Thyroid gland (tissue), 4 donors: ENCODE measurements at places on chromosomes 3 and 15.

GRCh38 chr3:185282696-185283373 lies 29.0 kb upstream of the EHHADH start:
- DNase-seq = peak; percentile 98

DNA sequence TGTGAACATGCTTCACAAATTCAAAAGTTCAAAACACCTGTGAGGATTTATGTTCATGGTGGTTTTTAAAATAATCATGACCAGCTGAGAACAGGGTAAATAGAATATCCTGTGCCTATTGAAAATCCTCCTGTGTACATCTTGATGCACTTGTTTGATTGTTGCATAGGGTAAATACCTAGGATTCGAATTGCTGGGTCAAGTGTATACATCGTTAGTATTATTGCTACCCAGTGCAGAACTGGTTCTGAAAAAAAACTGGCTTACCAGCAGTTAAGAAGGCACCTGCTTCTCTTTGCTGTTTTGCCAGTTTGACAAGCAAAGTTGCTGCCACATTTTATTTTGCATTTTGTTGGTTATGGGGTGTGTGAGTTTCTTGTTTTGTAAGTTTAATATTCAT lies 272.6 kb downstream of the CLSTN2 start:
- no peak for DNase-seq

DNA sequence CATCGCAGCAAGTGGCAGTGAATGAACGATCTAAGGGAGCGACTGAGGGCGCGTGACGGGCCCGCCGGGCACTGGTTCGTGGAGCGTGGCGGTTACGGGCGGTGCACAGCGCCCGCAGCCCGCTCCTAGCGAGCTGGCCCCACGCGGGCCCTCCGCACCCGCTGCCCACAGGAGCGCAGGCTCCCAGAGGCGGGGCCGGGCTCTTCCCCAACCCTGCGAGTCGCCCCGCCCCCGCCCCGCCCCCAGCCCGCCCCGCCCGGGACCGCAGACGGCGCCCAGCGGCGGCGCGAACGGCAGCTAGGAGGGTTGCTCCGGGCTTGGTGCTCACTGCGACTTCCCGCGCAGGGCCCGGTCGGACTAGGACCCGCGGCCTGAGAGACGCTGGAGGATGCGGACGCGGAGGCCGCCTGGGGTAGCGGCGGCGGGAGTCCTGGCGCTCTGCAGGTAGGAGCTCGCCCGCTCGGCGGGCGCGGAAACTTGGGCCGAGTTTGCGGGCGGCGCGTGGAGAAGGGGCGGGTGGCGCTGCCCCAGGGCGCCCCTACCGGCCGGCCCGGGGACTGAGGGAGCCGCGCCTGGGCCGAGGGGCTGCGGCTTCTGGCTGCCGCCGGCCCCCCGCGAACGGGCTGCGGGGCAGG lies at the start of gene C15orf39:
C15orf39 (plus strand) TSS at position 267 of the 635 bp plus-strand sequence. CDS start 4,167 bp downstream, outside the sequence.
- DNase-seq = peak; percentile 74

- DNase-seq = no peak
Measured at GRCh38 chr3:20511863-20512505, 326.0 kb upstream of the SGO1 start.

DNA sequence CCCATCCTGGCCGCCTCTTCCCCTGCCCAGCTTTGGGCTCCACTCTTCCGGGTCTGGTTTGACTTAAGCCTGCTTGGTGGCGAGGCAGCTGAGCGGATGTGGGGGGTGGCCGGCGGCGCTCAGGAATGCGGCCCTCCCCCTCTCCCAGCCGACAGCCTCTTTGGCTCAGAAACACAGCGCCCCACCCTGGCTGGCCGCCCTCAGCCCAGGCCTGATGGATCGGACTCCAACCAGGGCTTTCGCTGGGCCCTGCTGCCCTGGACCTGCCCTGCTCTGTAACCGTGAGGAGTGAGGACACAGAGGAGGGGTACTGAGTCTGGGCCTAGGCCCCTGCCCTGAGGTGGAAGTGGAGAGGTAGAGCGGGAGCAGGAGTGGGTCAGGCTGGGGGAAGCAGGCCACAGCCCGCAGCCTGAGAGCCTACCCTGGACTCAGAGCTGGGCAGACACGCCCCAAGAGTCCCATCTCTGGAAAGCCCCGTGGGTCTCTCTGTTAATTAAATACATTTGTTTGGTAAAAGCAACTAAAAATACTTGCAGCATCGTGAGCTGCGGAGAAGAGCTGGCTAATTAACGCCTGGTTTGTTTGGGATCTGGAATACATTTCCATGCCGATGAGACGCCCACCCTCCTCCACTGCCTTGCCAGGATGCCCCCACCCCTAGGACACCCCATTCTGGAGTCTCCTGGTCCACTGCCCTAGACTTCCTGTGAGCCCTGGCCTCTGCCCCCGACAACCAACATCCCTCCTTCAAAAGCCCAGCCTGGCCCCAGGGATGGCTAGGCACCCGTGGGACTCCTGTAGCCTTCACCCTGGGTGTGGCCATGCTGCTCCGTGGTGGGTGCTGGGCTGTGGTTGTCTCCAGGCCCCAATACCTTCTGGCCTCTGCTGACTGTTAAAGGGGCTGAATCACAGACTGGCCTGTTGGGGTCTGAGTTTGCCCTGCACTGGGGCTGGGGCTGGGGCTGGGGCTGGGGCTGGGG lies 19.6 kb downstream of the PLXNA1 start:
- peak; percentile 93 for DNase-seq

- no peak for DNase-seq
Measured at GRCh38 chr3:6928064-6928463, 67.1 kb downstream of the GRM7 start.

DNA sequence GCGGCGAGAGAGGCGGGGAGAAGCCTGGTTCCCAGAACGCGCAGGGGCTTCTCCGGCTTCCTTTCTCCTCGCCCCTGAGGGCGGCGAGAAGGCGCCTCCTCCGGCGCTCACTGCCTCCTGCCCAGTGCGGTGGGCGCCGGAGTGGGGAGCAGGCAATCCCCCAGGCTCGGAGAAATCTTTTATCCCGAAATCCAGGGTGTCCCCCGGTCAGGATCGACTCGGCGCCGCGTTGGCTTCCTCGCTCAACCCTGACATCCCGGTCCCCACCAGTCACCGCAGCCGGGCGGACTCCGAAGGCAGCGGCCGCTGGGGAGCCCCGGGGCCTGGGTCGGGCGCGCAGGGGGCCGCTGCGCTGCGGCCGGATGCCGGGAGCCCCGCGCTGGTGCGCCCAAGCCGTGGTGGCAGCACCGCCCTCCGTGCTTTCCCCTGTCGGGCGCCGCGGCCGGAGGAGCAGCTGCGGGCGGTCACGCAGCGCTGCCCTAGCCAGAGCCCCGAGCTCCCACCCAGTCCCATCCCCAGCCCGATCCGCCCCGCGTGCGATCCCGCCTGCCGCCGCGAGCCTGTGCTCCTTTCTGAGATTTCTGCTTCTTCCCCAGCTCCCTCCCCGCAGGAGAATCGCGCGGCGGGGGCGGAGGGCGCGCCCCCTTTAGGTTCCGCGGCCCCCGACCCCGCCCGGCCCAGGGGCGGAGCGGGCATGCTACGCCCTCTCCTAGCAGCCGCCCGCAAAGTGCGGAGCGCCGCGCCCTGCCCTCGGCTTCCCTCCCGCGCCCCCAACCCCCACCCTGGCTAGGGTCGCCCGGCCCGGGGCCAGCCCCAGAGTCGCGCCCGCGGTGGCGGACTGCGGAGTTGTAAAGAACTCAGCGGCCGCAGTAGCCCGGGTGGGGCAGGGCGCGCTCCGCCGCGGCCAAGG lies 683 bp upstream of the CACNA2D3 start:
- DNase-seq = peak; percentile 22

GRCh38 chr3:102727340-102727739 lies 292.5 kb downstream of the ZPLD1 start:
- no peak for DNase-seq

DNA sequence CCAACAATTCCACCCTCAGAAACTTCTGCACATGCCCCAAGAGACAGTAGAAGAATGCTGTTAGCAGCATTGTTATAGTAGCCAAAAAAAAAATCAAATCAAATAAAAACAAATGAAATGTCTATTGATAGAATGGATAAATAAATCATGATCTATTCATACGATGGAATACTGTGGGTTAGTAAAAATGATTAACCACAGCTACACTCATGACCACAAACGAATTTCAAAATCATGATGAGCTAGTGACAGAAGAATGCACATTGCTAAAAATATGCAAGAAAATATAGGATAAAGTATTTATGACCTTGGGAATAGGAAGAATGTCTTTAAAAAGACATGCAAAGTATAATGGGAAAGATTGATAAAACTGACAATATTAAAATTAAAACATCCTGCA lies 57.5 kb upstream of the ACAN start:
- DNase-seq = no peak

DNA sequence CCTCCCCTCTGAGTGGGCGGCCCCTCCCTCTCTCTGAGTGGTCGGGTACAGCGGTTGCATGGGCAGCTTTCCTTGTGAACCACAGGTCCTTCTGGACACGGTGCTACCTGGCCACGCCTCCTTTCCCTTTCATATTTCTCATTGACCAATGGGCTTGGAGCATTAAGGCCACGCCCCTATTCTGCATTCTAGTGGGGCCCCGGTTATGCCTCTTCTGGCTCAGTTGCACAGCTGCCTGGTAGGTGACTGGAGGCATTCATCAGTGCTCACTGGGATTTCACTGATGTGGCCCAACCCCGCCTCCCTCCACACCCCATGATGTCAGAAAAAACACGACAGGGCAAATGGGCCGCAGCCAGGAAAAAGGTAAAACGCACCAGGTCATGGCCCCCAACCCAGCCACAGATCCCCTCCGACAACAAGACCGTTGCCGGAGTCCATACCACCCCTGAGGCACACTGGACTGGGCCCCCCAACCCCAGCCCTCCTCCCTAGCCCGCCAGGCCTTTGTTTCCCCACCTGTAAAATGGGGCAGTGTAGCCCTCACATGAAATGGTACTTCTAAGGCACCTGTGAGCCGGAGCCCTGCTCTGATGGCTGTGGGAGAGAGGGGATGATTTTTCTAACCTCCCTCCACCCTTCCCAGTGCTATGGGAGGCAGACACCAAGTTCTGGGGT lies 26.3 kb downstream of the NGRN start:
- no peak for DNase-seq

DNA sequence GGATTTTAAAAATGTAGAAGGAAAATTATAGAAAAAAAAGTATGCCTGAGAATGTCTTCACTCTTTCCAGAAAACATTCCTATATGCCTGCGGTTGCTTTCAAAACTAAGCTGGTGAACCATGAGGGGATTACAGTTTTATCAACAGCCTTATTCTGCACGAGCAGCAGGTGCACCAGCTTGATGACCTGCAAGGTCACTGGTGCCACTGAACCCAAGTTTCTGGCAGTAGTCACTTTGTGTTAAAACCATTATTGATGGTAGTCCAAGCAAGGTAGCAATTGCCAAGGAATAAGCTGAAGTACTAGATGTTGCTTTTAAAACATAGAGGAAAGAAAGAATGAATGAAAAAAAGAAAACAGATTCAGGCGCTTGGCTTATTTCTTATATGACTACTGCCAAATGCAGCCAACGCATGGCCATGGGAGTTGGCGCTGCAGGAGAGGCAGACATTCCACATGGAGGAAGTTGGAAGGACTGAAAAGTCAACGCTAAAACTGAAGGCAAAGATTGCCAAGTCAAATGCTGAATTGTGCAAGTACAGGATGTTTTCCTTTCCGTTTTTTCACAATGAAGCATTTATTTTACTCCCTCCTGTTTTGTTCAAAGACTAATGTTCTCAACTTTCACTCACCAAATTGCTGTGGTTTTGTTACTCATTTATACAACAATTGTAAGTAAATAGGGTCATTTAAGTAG lies 601.4 kb downstream of the CADM2 start:
- no peak for DNase-seq

GRCh38 chr15:27648359-27648758 lies 450.8 kb downstream of the OCA2 start:
- DNase-seq = no peak

DNA sequence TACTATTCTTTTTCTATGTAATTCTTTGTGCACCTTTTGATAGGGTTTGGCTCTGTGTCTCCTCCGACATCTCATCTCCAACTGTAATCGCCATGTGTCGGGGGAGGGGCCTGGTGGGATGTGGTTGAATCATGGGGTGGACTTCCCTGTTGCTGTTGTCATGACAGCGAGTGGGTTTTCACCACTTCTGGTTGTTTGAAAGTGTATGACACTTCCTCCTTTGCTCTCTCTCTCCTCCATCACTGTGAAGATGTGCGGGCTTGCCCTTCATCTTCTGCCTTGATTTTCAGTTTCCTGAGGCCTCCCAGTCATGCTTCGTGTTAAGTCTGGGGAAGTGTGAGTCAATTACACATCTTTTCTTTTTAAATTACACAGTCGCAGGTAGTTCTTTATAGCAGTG lies 225.8 kb upstream of the DPPA4 start:
- DNase-seq = no peak

DNA sequence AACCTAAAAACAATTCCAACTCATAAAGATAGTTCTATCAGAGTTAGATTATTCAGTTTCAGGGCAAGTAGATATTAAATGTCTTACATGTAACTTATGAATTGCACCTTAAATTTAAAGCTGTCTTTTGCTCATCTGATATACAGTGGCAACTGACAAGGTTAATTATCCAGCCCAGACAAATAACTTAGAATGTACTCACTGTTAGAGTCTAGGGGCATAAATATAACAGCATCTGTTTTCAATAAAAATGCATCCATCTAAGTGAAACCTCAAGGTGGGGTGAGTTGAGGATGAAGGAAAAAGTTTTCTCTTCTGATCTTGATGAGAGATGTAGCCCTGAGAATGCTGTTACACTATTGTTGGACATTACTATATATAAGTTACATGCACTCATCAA lies 112.6 kb downstream of the FBN1 start:
- no peak for DNase-seq

DNA sequence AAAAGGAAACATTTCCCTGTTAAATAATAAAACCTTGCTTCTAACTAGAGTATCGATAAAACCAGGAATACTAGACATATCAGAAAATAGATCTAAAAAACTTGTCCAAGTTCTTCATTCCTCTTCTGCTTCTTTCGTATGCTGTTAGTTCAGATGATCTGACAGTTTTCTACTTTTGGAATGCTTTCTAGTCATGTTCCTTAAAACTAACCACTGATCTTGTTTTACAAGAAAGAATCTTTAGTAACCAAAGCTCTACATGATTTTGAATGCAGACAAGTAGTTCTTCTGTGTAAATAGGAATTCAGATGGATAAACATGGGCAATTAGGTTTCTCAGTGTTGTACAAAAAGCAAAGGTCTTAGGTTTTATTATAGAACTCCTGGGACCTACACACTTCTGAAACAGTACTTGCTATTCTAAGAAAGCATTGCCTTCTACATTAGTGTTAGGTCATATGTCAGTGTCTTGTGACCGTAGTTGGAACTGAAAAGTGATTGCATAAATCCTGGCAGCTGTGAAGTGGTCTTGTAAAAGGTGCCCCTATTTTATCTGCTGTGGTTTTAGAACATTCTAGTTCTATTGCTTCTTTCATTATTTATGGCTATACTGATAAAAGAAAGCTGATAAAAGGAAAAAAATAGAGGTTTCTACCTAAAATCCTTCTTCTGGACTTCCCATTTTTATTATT lies 40.7 kb downstream of the SNRK start:
- no peak for DNase-seq

- DNase-seq = no peak
Measured at GRCh38 chr3:128879991-128880390, 571 bp downstream of the ACAD9 start.

DNA sequence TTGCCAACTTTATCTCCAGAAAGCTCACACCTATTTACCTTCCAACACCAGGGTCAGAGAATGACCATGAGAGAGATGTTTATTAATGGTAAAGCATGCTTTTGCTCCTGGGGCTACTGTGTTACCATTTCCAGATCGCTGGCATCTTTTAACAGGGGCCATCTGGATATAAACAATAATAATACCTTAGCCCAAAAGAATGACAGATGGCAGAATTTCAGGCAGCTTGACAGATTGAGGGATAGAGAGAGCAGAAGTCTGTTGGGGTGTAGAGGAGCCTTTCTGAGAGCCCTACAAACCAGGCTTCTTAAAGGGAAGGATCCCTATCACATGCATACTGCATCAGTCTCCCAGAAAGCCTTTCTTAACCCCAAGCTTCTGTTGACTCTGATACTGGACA lies 17.7 kb downstream of the RBP1 start:
- no peak for DNase-seq
